ENCODE measurements at places on chromosomes 6 and 20. TPM values are rescaled to one million over a fixed set of nuclear protein-coding genes. Genes with fewer than 3 reads are reported as not detected.

- H3K4me3 ChIP-seq, result no peak overlapping the region
- H3K27ac ChIP-seq, result peak overlapping the region; percentile 14
- peaks cover 50% of the 10 kb centered on the region for H3K36me3 ChIP-seq
Observed at GRCh38 chr6:36605560-36606391, 11.6 kb downstream of the SRSF3 start.

Gene TNF
- 18.6 TPM for total RNA-seq

DNA sequence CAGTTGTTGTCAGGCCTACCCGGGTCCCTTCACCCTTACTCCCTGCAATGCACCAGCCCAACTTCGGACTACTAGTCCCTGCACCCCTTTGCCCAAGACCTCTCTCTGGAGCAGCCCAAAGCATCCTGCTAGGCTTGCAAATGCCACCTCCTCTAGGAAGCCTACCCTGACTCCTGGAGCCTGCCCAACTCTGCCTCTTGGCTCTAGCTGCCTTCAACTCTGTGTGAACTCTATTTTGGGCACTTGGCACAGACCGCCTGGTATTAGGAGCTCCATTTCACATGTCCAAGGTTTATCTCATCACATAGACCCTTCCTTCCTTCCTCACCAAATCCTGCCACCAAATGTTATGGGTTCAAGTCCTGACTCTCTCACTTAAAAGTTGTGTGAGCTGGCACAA lies 80.6 kb downstream of the MDGA1 start:
- no peak for DNase-seq
- peaks cover 9% of the 10 kb centered on the region for H3K27me3 ChIP-seq
- no peak overlapping the region for H3K4me3 ChIP-seq
- no peaks in the 10 kb centered on the region for H3K36me3 ChIP-seq
- H3K4me1 ChIP-seq, result peaks cover 21% of the 10 kb centered on the region
- H3K27ac ChIP-seq, result no peak overlapping the region

DNA sequence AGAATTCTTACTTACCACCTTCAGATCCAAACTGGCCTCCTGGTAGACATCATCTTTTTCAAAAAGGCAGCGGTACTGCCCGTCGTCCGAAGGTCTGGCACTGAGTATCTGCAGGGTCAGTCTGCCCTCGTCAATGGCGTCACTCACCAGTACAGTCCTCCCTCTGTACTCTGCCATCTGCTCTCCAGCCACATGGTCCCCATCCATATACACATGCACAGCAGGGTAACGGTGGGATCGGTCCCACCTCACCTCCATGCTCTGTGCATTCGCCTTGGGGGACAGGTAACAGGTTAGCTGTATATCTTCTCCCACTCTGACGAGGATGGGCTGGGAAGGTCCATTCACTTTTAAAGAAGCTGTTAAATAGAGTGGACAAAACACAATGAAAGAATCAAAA lies 11.0 kb downstream of the BTNL2 start:
- no peaks in the 10 kb centered on the region for H3K36me3 ChIP-seq
- no peaks in the 10 kb centered on the region for H3K4me1 ChIP-seq
- H3K4me3 ChIP-seq, result no peak overlapping the region
- H3K27ac ChIP-seq, result no peak overlapping the region
- DNase-seq, result no peak
- H3K27me3 ChIP-seq, result peaks cover 8% of the 10 kb centered on the region

Gene COL12A1
- total RNA-seq, result not detected

Gene TSPO2
- total RNA-seq, result not detected

DNA sequence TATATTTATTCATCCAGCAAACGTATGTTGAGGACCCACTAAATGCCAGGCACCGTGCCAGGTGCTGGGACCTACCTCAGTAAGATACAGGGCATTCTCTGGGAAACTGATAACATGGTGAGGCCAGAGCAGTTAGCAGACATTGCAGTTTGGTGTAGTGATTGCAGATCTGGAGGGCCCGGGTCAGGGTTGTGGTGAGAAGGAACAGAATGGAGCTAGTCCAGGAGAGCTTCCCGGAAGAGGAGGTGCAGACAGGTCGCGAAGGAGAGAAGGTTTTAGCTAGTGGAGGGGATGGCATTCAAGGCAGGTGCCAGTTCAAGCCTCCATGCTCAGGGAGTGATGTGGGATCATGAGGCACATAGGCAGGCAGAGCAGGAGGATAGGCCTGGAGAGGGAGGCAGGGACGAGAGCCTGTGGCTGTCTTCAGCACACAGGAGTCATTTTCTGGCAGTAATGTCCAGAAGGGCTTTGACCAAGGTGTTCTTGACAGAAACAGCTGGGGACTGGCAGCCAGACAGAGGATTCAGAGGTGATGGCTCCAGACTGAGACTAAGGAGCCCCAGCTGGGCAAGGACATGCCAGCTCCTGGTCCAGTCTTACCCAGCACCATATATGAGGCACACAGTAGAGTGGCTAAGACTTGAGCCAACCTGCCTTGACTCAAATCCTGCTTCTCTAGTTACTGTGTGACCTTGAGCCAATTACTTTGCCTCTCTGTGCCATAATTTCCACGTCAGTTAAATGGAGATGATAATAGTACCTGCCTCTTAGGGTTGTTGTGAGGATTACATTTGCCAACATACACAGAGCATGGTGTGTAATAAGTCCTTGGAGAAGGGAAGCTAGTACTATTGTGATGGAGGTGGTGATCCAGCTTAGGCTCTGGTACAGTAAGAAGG lies 48.3 kb upstream of the FANCE start:
- no peak for DNase-seq
- H3K36me3 ChIP-seq, result no peaks in the 10 kb centered on the region
- H3K27ac ChIP-seq, result no peak overlapping the region
- no peak overlapping the region for H3K4me3 ChIP-seq
- H3K27me3 ChIP-seq, result no peaks in the 10 kb centered on the region
- peaks cover 19% of the 10 kb centered on the region for H3K4me1 ChIP-seq

Data from activated naive CD8-positive, alpha-beta T cell treated with anti-CD3 and anti-CD28 coated beads, Interleukin-2, amount 10 ng/mL, durations not matched to agents 7 days and 5 days (primary cell).